Neural crest cell (in vitro differentiated cells): ENCODE measurements at places on chromosomes 5 and 9. TPM values are rescaled to one million over a fixed set of nuclear protein-coding genes. Genes with fewer than 3 reads are reported as not detected.

Gene TRPM3
- total RNA-seq = 0.91 and 1.4 TPM in 2 replicates

Gene ACSL6
- total RNA-seq = 0.84 and 1.7 TPM in 2 replicates

Gene TMEM38B
- total RNA-seq = 34.1 and 34.9 TPM in 2 replicates

Gene EIF4EBP3
- 8.4 and 10.3 TPM in 2 replicates for total RNA-seq

Gene ADAMTSL2
- total RNA-seq = 0.16 and 0.20 TPM in 2 replicates

Gene LHFPL2
- 14.4 and 15.0 TPM in 2 replicates for total RNA-seq

Gene ARL14EPL
- not detected in 2 replicates for total RNA-seq

Gene CXCL14
- total RNA-seq = not detected in 2 replicates

Gene TSLP
- total RNA-seq = not detected in 2 replicates

Gene RIOK2
- total RNA-seq = 33.4 and 34.2 TPM in 2 replicates

Gene FIBCD1
- total RNA-seq = 0.23 and 0.45 TPM in 2 replicates

Gene CDH18
- 2.1 and 2.2 TPM in 2 replicates for total RNA-seq

Gene TEX48
- not detected in 2 replicates for total RNA-seq

DNA sequence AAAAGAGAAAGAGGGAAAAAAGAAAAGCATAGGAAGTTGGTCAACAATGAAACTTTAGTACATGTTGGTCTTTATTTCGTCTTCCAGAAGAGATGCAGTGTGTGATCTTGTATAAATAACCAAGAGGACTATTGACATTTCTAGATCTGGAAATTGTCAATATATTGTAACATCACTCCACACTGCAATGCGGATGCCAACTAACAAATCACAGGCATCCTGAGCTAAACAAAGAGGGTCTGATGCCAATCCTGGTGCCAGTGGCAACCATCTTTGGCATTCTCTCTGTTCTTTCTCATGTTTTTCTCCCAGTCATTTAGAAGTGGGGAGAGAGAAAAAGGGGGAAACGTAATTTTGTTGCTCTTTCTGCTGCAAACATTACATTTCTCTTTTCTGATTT lies 9.7 kb downstream of the NFIB start:
- no peak for DNase-seq

- no peak for DNase-seq
Observed at GRCh38 chr9:93378276-93378675, 73.2 kb upstream of the FAM120A start.

DNA sequence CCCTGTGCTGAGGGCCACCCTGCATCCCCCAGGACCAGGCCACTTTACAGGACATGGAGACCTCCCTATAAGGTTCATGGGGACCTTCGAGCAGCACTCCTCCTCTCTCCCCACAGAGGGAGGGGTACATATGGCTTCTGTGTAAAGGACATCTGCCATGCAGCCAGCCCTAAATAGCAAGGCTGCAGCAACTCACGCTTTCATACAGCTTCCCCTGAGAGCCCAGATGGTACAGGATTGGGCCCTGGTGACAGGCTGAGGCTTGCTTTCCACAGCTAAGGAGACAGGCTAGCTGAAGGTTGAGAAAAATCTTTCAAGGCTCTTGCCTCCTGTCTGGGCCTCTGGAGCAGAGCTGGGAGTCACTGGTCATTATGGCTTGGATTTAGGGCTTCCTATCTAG lies 147.0 kb upstream of the ZNF366 start:
- DNase-seq = no peak

GRCh38 chr9:118637681-118638080 lies 731.6 kb downstream of the BRINP1 start:
- no peak for DNase-seq

GRCh38 chr5:14109041-14109747 lies 33.9 kb upstream of the TRIO start:
- no peak for DNase-seq

DNA sequence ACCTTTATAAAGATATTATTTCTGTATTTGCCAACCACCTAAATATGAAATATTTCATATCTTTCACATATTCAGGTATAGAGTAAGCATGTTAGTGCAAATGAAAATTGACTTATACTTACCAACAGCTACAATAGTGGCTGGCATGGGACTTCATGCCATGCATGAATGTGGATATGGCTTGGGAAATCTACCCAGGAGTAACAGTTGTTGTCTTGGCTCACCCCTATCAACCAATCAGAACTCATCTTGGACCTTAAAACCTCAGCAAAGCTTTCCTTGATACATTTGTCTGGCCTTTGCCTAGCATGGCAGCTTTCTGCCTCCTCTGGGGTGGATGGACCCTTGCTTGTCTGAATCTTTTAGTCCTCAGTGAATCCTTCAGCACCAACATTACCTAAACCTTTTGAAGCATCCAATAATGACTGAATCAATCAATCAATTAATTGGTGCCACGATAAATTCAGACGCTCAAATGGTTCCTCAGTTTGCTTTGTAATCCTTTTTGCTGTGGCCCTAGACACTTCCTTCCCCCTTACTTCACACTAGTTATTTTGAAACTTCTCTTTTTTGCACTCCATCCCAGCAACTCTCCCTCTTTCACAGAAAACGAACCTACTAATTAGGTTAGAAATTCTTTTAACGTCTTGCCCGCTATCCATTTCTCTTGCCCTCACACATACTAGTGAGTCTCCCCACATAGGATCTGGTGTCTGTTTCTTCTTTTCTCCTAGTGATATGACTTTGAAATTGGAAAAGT lies 132.3 kb upstream of the ZNF608 start:
- DNase-seq = no peak

DNA sequence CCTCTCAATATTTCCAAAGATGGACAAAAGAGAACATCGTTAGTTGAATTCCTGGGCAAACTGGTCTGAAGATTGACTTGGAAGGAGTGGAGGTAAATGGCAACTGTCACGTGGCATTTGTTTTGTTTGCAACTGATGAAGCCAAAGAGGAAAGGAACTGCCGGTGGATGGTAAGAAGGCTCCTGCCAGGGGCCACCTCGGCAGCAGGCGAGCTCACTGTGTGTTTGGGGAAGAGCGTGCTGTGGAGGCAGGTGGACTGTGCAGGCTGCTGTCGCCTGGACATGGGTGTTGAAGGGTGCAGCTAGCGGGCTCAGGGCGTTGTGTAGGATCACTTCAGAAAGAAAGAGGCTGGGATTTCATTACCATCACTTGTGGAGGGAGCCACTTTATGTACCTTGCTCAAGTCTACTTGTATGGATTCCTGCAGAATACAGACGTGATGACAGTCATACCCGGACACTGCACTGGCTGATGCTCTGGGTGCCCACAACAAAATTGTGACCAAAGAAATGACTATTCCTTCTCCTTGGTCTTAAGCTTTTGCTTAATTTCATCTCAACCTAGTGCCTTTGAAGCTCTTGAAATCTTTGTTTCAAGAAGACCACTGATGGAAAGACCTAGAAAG lies 72.7 kb downstream of the MAP1B start:
- no peak for DNase-seq

- no peak for DNase-seq
Observed at GRCh38 chr9:134585746-134586706, 55.6 kb upstream of the COL5A1 start.

DNA sequence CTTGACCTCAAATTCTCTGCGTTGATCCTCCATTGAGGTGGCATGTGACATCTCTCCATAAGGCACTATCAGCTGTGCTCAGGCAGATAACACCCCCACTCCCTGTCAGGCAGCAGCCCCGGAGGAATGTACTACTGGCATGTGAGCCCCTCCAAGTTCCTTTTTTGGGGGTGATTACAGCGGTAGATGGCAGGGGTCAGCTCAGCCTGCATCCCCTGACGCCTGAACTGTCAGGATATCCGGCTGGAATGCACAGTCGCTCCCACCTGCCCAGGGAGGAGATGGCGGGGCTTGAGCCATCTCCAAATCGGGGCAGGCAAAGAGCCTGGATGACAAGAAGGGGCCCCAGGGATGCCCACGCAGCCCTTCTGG lies 40.8 kb downstream of the FAM78A start:
- no peak for DNase-seq

DNA sequence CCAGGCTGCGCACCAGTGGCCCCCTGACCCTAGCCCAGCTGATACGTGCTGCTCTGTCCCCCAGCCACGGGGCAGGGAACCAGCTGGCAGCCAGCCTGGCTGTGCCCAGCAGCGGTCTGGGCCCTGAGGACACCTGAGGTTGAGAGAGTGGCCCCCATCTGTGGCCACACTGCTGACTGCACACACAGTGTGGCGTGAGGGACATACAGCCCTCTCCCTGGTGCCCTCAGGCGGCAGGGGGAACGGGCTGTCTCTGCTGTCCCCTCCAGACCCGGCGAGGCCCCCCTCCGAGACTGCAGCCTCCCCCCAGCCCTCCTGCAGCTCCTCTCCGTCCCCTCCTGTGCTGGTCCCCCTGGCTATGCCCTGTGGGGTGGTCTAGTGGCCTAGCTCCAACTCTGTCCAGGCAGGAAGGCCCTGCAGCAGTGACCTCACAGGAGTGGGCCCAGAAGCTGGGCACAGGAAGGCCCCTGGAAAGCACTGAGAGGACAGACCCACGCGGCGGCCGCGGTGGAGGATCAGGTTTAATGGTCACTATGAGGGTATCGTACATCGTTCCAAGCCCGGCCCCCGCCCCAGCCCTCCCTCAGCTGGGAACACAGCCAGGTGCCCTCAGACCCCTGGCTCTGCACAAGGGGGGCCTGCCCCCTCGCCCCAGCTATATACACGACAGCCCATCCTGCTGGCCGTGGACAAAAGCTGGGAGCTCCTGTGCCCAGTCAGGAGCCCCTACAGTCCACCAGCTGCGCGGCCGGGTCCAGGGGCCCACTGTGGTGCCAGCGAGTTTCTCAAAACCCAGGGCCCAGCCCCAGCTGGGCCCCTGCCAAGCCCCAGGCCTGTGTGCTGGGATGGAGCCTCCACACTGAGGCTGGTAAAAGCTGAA lies 6.8 kb upstream of the ENTPD8 start:
- no peak for DNase-seq

- DNase-seq = no peak
Observed at GRCh38 chr5:122727112-122727541, 47.8 kb upstream of the SNX2 start.

DNA sequence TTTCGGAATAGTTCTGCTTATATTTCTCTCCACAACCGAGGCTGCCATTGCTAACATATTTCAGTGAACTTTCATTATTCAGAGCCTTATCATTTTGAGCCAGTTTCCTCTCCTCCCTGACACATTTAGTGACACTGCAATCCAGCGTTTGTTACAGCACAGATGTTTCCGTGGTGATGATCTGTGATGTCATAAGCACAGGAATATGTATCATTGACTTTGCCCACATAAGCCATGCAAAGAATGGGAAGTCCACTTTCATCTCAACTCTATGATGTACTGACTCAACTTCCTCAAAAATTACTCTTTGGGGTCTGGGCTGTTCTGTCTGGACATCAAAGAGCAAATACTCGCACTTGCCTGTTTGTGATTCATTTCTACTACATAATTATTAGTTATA lies 291.8 kb downstream of the EBF1 start:
- DNase-seq = no peak

- DNase-seq = no peak
Observed at GRCh38 chr5:59660737-59661136, 232.8 kb downstream of the PDE4D start.

- no peak for DNase-seq
Observed at GRCh38 chr5:98064118-98064685, 709.3 kb upstream of the RGMB start.

GRCh38 chr5:73183481-73183891 lies 10.5 kb downstream of the TMEM174 start:
- no peak for DNase-seq

GRCh38 chr5:35856765-35857351 lies at the start of gene IL7R:
Gene IL7R, plus strand, starts transcription at chr5:35856891. Its CDS starts 87 bp downstream, at chr5:35856978.
- DNase-seq = no peak

DNA sequence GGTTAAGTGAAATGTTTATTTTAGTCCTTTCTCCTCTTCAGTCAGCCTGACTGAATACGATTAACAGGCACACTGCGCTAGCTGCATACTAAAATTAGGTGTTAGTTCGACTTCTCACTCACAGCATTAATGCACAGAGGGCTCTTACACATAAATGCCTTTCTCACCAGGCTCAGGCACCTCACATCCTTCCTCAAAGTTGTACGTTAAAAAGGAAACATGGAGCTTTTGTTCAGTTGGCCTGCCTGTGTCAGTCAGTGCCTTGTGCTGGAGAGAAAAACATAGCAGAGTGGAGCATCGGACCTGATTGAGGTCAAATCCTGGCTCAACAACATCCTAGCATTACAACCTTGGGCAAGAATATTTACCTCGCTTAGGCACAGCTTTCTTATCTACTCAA lies 236.0 kb upstream of the ZNF462 start:
- DNase-seq = no peak
